Nucleus accumbens (tissue), 56 donors: ENCODE measurements at places on chromosomes 1 and 21.
A peak's percentile ranks its signal among the peaks of the same experiment; 100 is the strongest.

DNA sequence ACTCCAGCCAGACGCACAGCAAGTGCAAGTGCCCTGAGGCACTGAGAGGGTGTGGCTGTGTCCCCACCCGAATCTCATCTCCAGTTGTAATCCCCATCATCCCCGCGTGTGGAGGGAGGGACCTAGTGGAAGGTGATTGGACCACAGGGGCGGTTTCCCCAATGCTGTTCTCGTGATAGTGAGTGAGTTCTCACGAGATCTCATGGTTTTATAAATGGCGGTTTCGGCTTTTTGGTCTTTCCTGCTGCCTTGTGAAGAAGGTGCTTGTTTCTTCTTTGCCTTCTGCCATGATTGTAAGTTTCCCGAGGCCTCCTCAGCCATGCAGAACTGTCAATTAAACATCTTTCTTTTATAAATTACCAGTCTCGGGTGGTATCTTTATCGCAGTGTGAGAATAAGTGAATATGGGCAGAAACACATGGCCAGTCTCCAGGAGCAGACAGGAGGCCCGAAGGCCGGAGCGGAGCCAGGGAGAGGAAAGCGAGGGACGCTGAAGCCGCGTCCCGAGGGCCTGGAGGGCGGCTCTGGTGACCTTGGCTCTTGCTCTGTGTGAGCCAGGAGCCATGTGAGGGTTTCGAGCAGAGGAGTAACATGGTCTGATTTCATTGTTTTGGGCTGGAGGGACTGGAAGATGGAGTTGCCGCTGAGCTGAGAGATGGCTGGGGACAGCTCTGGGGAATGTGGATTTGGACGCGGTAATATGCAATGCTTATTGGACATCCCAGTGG lies 76.0 kb upstream of the C1orf174 start:
- no peak for DNase-seq

DNA sequence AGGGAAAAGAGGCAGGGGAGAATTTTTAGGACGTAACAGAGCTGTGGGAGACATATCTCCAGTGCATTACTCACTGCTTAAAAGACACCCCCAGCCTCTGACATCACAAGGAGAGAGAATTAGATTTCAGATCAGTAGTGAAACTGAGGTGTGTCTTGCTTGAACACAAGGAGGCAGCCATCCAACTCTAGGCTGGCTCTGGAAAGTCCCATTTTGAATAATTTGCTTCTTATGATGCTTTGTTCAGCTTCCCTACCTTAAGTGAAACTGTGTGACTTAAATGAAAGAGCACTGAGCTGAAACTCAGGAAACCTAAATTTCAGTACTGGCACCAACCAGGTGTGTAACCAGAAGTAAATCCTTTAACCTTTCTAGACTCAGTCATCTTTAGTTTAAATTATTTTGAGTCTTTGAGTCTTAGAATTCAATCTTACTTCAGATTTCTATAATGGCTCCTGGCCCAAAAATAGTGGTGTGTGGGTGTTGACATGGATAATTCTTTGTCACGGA lies 251.6 kb upstream of the SGIP1 start:
- no peak for DNase-seq

DNA sequence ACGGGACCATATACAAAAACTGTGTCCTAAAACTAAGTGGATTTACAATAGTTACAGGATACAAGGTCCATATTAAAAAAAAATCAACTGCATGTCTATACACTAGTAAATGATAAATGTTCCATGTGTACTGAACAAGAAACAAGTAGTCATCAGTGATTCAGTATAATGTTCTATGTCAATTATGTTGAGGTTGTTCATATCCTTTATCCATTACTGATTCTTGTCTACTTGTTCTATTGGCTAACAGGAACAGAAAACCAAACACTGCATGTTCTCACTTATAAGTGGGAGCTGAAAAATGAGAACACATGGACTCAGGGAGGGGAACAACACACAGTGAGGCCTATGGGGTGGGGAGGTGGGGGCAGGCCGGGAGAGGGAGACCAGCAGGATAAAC lies 90.5 kb downstream of the CDC42BPA start:
- DNase-seq = no peak

- DNase-seq = no peak
Measured at GRCh38 chr21:16829532-16829931, 683.3 kb upstream of the CXADR start.

DNA sequence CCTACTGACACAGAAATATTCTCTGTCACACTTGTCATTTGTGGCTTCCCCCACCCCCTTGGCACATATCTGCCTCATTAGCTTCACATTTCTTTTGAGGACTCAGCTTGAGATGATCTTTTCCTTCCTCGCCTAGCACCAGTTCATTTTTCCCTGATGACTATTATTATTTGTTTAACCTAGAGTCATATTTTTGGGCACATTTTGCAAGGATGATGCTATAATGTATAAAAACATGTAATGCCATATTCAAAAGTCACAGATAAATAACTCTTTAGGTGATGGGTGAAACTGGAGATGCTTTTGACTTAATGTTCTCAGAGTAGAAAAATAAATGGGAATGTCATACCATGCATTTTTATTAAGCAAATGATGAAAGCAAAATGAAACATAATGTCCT lies 202.7 kb downstream of the BACH1 start:
- DNase-seq = no peak

DNA sequence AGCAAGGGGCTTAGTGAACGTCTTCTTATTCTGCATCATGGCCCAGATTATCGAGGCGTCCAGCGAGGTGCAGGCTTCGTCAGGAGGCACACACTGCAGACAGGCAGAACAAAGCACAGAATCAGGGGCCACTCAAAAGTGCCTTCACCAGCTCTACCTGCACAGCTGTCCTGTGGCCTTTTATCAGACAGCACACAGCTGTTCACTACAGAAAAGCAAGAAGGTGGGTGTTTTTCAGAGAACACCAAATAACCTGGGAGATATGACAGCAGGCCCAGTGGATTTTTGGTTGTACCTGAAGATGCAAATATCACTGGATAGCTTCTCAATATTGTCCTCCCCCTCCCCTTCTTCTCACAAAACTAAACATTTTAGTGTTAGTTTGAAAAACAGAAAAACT lies 177.3 kb downstream of the TGFBR3 start:
- DNase-seq = no peak

DNA sequence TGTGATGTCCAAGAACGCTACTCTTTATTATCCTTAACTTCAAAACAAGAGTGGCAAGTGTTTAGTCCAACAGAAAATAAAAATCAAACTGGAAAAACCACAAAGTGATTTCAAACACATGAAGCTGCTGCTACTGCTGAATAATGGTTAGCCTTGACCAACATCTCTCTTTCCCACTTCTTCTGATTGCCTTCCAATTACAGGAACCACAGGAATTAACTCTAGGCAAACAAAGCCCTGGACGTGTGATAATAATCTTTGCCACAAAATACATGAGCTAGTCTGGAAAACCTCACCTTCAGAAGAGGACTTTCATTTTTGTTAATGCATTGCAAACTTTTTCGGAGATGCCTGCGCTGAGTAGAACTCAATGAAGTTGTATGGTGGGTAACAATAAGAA lies 48.6 kb upstream of the COL11A1 start:
- no peak for DNase-seq

DNA sequence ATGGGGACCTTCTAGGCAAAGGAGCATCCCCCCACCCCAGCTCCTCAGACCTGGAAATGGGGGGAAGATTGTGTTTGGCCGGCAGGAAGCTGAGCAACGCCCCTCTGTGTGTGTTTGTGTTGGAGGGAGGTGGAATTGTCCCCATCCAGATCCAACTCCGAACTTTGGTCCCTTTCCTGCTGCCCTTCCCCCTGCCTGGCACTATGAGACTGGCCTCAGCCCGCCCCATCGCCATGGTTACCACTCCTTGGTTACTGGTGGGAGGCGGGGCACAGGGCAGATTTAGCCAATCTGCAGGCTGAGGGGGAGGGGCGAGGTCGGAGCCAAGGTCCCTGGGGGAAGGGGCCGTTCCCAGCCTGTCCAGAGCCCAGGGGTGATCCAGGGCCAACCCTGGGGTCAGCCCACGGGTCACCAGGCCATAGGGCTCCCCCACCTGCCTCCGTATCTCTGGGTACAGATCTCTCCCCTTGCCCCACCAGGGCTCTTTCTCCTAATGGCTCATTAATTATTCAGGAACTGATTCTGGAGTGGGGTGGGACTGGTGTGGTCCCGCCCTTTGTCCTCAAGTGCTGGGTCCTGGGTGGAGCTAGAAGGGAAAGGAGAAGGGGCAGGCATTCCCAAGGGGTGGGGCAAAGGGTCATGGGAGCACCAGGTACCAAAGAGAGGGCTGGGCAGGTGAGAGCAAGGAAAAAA lies 15.2 kb downstream of the PTPRF start:
- DNase-seq = peak; percentile 78

GRCh38 chr1:236013330-236013729 lies 51.6 kb downstream of the NID1 start:
- no peak for DNase-seq

DNA sequence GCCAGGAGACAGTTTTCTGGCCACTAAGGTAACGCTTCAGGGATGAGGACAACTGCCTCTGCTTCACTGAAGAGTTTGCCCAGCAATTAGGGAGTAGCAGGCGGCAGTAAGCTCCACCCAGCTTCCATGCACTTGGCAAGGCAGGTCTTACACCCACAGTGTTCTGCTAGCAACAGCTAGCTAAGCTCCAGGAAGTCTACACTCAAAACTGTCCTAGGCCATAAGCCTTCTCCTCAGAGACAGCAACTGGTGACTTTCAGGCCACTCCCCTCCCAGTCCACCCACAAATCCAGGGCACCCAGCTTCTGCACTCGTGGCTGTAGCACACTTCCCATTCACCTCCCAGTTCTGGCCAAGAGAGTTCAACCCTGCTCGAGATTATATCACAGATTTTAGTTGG lies 47.3 kb downstream of the KMO start:
- no peak for DNase-seq

GRCh38 chr1:1344655-1345361 lies 4.4 kb downstream of the DVL1 start:
- no peak for DNase-seq

GRCh38 chr1:234154320-234155251 lies 218.7 kb upstream of the COA6 start:
- no peak for DNase-seq

GRCh38 chr1:40710581-40711315 lies 19.2 kb downstream of the NFYC start:
- no peak for DNase-seq

DNA sequence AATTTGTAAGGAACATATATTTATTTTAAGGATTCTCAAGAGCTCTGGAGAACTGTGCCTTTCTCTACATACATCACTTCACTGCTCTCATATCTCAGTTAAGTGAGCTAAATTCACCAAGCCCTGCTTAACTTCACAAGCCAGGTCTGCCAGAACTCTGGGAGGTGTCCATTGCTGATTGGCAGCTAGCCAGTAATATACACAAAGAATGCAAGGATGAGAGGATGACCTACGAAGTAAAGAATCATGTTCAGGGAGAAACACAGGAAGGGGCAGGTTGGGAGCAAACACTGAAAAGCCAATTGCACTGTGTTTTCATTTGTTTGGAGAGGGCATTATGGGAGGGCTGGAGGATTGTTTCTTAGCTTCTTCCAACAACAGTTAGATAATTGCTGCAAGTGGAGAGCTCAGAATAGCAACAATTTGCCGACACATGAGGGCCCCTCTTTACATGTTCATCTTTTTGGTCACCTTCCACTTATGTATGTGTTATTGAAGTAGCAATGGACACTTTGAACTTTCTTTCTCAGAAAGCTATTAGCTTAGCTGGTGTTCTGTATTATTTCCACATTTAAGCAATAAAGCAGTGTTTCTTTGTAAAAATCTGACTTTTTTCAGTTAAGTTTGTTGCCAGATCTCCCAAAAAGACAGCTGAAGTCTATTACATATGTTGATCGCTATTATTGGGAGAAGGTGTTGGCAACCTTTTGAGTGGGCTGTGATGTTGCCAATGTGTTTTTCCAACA lies 254.8 kb downstream of the LTN1 start:
- no peak for DNase-seq

DNA sequence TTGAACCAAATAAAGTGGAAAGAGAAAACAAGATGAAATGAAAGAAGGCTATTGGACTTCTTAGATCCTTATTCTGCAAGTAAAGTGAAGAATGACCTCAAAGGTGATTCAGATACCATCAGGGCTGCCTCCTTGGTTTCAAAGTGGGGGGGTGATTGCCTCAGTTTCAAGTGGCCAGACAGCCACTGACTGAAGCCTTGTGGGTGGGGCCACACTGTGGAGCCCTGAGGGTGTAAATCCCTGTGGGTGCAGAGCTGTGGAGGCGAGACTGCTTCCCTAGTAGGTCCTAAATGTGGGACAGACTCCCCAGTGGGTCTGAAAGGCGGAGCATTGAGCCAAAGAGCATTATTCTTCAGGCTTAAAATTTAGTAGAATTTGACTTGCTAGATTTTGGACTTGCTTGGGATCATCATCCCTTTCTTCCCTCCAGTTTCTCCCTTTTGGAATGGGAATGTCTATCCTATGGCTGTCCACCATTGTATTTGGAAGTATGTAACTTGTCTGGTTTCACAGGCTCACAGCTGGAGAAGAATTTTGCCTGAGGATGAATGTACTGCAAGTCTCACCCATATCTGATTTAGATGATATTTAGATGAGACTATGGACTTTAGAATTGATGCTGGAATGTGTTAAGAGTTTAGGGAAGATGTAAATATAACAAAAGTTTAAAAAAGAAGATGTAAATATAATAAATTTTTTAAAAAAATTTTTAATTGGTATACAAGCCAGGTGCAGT lies 71.6 kb upstream of the SOX13 start:
- no peak for DNase-seq

GRCh38 chr1:94067196-94067595 lies 53.8 kb downstream of the ABCA4 start:
- no peak for DNase-seq

- DNase-seq = no peak
Measured at GRCh38 chr1:89758156-89758555, 62.7 kb upstream of the LRRC8D start.

DNA sequence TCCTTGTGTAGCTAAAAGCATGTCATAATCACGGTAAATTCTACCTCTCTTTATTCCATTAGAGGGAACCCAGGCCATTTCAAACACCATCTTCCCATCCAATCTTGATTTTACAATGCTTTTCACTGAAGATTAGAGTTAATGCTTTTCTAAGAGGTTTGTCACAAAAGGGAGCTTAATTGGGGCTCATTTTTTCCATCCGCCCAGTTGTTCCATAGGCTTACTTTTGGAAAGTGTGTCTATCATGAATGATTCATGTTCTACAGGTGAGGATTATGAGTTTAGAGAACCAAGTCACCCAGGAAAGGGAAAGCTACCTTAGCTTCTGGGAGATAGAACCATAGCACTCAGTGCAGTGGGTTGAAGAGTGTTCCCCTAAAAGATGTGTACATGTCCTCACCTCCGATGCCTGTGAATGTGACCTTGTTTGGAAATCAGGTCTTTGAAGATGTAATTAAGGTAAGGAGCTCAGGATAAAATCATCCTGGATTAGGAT lies 286.9 kb upstream of the RUNX1 start:
- DNase-seq = no peak

DNA sequence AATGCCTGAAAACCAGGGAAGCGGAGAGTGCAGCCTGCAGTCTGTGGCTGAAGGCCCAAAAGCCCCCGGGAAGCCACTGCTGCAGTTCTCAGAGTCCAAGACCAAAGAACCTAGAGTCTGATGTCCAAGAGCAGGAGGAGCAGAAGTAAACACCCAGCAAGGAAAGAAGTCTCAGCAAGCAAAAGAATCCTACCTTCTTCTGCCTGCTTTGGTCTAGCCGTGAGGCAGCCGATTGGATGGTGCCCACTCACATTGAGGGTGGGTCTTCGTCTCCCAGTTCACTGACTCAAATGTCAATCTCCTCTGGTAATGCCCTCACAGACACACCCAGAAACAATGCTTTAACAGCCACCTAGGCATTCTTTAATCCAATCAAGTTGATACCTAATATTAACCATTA lies 217.5 kb downstream of the PLA2G4A start:
- DNase-seq = no peak
